Activated CD8-positive, alpha-beta memory T cell treated with anti-CD3 and anti-CD28 coated beads for 1 hour (primary cell): ENCODE measurements at places on chromosomes 2 and 18.

DNA sequence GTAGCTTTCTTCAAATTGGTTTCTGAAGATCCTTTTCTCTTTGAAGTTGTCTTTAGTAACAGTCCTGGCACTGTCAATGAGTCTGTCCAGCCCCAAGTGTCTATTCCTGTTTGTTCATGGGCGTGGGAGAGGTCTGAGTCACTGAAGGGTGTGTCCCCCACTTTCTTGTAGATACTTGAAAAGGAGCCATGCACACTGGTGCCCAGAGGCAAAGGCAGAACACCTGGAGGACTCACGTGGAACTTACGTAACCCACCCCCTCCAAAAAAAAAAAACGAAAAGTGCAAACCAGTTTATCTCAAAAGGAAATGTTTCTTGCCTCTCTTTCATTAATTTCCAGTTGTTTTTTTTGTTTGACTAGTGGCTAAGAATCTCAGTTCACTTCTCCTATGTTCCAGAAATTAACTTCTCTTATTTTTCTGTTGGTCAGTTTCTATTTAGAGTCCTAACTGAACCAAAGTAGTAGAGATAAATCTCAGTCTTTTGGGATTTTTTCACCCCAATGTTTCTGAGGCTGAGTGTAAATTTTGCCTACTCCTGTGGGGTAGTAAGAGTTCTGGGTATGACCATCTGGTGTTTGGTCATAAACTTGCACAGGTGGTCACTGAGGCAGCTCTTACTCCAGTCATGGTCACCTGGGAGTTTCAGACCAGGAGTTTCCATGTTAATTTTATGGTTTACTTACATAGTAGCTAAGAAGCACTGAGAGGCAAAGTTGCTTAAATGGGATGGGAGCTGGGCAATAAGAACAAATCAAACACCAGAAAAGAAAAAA, 54.9 kb downstream of the DSC3 start:
- DNase-seq = no peak

- no peak for DNase-seq
Measured at GRCh38 chr2:17878281-17879136, at the start of gene KCNS3. TSS of gene KCNS3 (plus strand) at chr2:17878667. CDS start at chr2:17931009, 52,342 bp downstream.

GRCh38 chr2:37232131-37232933, 874 bp downstream of the NDUFAF7 start:
- no peak for DNase-seq

DNA sequence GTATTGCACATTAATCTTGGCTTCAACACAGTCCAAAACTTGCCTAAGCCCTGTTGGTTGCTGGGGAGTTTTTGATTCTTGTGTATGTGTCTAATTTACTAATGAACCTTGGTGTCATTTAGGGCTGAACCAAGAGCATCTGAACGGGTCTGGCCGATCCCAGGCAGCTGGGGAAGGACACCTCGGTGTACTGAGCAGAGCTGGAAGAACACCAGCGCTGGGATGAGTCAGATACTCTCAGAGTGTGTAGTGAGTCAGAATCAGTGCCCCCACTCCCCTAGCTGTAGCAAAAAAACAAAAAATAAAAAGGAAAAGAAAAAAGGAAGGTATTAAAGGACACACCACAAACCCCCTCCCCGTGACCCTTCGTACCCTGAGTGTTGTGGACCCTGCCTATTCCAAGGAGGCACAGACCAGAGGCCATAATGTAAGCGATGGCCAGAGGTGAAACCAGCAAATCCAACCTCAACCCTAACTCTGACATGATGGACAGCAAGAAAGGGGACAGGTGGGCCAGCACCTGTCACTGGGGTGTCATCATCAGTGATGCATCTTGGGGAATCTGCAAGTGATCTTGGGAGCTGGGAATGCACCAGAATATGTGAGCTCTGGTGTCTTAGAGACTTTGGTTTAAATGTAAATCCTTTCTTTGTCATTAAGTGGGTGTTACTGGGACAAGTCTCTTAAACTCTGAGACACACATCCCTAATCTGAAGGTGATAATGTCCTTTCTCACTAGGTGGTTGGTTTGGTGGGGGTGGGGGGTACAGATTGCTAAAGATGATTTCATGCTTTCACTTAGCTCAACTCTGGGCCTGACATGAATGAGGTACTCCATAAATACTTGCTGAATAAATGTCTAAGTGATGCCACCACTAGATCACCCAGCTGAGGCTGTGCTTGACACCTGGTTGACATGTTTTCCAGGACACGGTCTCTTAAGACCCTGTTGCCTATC, 34.2 kb upstream of the NCOA1 start:
- DNase-seq = no peak

- no peak for DNase-seq
Measured at GRCh38 chr2:38362232-38362631, 14.8 kb downstream of the ATL2 start.

GRCh38 chr2:136530146-136530545, 235.2 kb upstream of the THSD7B start:
- no peak for DNase-seq

GRCh38 chr2:232687382-232688160, 9.6 kb upstream of the GIGYF2 start:
- no peak for DNase-seq

DNA sequence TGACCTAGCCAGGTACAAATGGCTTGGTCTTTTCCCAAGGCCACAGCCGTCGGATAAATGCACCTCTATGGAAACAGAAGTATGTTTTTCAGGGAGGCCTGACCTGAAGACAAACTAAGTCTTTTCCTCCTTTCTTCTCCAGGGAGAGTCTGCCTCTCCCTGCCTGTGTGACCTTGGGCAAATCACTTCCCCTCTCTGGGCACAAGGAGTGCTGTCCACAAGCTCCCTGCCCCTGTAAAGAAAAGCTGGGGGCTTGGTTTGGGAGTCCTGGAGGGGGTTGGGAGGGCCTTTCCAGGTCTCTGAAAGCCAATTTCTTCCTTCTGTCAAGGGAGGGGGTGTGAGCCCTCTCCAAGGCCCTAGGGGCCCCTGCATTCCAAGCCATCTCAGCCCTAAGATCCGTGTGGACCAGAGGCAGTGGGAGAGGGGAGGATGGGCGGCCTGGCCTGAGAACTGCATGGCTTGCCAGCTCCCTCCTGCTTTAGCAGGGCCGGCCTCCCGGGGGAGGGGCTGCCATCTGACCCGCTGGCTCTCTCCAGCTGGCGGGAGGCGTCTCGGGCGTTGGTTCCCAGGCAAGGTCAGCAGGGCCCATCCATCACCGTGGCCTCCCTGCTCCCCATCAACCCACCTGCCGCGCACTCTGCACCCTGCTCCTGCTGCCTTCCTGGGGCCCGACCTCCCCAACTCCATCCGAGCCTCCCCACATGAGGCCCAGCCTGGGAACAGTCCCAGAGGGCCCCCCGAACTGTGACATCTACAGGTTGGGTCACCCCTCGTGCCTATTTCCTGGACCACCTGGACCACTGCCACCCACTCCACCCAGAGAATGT, 61.4 kb downstream of the SMAD7 start:
- no peak for DNase-seq

DNA sequence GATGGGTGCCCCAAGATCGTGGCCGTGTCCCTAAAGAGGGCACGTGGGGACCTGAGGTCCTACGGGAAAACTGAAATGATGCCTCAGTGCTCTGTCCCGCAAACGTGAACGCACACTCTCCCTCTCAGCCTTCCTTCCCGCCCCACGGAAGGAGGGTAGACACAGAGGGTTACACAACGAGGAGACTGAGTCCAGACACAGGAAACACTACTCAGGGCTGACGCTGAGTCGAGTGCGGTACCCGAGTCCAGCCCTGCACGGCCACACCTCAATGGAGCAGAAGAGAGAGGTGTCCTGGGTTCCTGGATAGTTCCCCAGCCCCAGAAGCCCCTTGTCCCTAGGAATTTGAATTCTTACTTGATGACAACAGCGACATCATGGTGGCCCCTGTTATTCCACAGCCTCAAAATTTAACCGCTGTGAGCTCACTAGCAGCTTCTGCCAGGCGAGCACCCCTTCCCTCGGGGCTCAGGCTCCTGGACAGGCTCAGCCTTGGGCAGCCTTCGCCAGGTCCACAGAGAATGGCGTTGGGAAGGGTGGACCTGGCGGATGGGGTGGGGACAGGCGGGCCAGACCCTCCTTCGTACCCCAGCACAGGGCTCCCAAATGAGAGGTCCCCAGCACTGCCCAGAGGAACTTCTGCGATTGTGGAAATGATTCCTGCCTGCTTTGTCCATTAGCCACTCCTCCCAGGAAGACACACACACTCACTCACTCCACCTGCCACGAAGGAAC, 980 bp upstream of the RNPEPL1 start:
- DNase-seq = no peak

DNA sequence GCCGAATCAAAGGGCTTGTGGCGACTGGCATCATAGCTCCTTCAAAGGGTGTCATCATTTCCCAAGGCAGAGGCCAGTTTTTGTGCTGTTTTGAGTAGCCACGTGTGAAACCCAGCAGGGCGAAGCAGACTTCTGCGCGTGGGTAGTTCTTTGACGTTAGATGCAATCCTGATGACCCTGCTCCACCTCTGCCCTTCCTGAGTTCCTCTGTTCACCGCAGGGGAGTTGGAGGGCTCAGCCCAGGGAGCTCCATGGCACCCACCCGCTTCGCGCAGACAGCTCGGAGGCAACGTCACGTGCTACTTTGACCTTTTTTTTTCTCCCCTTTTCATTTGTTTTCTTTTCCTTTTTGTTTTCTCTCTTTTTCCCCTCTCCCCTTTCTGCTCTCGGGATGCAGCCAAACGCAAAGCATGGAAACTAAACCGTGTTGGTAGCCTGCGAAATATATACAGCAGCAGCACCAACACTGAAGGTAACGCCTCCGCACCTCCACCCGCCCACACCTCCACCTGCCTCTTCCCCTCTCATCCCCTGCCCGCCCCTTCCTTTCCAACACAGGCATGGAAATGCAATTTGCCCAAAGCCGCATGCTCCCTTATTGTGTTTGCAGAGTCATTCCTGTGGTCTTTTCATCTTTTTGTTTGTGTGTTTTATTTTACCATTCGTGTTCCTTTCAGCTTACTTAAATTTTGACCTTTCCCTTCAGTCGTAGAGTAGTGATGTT, 153.6 kb downstream of the GBX2 start:
- DNase-seq = no peak

DNA sequence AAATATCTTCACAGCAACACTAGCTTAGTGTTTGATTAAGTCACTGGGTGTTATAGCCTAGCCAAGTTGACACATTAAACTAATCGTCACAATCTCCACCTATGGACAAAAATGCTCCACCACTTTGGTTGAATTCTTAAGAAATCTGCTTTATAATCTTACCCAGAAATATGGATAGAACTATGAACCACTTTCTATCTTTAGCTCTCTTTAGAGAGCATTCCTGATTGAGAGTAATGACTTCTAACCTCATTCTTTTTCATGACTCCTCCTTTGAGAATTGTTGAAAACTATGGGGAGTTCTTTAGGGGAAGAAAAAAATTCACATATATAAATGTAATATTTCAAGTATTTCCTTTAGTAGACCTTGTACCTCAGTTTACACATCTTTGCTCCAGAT, 1282.2 kb upstream of the ZEB2 start:
- DNase-seq = no peak

DNA sequence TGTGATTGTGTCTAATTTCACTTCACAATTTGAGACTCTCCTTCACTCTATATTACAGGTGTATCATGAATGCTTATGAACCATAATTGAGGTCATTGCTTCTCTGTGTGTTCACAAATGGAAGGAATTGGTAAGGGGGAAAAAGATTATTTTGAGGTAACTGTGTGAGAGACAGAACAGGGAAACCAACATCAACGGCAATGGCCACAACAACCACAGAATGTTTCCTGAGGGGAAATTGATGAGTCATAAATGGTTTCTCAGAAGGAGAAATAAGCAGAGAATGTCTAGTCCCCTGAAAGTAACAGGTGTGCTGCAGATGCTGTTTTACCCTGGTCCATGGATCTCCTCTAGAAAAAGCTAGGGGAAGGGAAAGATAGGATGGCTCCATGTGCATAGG, 361.2 kb upstream of the GALNT5 start:
- no peak for DNase-seq

GRCh38 chr2:125745514-125745913, 910.4 kb upstream of the GYPC start:
- no peak for DNase-seq

GRCh38 chr2:20130821-20131645, 79.6 kb upstream of the LAPTM4A start:
- no peak for DNase-seq

DNA sequence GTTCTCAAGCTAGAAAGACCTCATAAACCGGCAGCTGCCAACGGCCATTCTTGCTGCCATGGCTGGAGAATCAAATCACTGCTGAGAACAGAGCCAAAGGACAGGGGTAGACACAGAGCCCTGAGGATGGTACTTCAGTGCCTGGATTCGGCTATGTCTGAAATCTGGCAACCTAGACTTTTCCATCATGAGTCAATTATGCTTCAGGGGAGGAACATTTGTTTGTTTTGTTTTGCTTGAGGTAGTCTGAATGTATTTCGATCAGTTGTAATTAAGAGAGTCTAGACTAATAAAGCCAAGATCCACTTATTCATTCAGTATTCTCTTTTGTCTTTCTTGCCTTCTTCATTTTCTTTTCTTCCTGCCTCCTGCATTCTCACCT, 122.8 kb upstream of the SH3BP4 start:
- DNase-seq = no peak

DNA sequence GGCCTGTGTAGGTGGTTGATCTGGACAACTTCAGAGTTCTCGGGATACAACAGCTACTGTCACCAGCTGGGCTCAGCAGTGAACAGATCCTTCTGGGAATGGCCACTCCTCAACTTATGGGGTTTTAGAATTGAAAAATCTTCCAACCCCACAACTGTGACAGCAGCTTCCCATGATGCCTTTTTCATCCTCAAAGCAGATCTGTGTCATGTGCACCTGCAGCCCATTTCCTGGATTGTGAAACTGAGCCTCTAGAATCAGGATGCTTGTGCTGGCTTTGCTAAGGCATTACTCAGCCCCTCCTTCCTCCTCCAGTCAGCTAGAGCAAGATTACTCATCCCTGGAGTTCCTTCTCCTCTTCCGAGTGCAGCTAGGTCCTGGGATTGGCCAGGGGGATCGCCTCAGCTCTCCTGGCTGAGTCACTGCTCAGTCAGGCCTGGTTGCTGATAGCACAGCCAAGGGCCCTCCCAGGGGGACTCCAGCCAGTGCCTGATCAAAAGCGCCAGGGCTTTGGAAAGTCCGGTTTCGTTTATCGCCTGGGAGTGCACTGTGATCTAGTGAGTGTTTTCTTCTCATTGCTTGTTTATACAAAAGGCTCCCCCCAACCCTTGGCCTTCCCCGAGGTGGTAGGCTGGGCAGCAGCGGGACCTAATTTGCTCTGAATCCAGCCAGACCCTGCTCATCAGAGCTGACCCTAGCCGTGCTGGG, 2.4 kb upstream of the LPIN1 start:
- peak; percentile 45 for DNase-seq

- no peak for DNase-seq
Measured at GRCh38 chr2:127305990-127306585, 12.1 kb upstream of the ERCC3 start.
